CD4-positive, alpha-beta T cell treated with Interleukin-17A for 1 hour (primary cell): ENCODE measurements at places on chromosomes 2 and 18.
A peak's percentile ranks its signal among the peaks of the same experiment; 100 is the strongest.

DNA sequence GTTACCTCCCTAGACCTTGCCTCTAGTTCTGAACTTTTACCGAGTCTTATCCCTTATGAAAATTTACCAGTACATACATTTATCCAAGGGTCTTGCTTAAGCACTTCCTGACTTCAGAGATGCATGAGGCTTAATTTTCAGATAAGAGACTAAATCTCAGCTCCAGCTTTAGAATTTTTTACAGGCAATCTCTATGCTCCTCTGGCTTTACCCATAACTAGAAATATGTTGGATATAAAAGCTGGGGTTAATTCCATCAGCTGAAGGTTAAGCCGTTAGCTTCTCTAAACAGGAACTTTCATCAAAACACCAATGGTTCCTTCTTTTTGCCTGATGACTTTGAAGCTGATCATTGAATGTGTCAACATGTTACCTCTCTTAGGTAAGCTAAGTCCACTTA lies 205.1 kb downstream of the GCA start:
- DNase-seq, result no peak

GRCh38 chr18:35376742-35377695 lies at the start of gene ZNF396:
ZNF396 (minus strand) TSS chr18:35377337; CDS start chr18:35374292, 3,045 bp downstream.
- DNase-seq, result peak; percentile 72

DNA sequence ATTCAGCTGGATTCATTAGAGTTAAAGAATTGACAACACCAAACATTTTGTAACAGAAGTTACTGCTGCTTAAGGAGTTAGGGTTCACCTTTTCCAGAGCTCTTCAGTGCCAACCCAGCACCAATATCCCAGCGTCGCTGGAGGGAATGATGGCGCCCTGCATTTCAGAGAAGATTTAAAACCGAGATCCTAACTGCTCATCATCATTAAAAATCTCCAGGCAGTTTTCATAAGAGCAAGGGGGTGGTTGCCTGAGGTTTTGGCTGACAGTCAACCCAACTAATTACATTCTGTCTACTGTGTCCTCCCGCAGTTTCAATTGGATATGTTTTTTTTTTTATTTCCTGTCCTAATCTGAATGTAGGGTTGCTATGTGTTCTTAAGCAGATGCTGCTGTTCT lies 509.6 kb upstream of the TCF4 start:
- DNase-seq, result no peak

- no peak for DNase-seq
Measured at GRCh38 chr2:72000110-72000509, 147.6 kb downstream of the CYP26B1 start.

DNA sequence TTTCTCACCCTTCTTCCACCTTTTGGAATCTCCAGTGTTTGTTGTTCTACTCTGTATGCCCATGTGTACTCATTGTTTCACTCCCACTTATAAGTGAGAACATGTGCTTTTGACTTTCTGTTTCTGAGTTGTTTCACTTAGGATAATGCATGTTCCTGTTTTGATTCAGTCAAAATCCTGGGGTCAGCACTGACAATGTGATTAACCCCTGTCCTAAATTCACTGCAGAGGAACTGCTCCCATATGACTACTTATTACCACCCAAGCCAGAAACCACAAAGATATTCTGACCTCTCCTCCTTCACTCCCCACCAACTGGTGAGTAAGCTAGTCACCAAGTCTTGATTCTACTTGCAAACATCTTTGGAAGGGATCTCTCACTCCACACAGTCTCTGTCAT lies 251.4 kb upstream of the TCF4 start:
- no peak for DNase-seq

- DNase-seq, result no peak
Measured at GRCh38 chr2:10947446-10948187, 35.9 kb downstream of the KCNF1 start.

GRCh38 chr2:117686699-117687098 lies 127.8 kb upstream of the DDX18 start:
- DNase-seq, result no peak

DNA sequence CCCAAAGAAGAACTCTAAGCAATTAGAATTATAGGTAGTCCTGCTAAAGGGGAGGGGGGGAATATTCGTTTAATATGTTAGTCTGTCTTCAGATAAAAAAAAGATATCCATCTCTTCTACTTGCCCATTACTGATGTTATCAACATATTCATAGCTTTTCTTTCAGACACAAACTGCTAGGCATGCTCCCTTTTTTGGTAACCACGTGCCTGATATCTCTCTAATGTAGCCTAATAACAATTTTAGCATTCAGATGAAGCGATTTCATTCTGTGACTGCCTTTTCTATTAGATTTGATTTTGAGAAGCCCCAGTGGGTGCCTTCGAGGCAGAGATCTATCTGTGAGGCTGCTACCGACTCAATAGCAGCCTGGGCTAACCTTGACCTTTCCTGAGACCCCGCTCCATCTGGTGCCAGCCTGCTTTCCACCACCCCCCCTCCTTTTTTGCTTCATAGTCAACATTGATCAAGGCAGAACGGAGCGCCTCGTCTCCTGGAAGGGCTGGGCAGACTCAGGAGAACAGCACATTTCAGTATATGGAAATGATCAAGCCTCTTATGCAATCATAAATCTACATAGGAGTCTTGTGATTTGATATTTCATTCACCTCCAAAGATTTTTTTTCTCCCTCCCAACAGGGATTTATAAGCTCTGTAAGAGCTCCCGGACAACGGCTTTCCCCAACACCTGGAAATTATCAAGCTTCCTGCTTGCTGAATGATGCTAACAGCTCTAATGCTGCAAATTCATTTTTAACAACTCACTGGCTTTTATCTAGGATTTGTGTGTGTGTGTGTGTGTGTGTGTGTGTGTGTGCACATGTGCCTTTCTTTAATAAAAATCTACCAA lies 14.7 kb upstream of the BCL11A start:
- no peak for DNase-seq

DNA sequence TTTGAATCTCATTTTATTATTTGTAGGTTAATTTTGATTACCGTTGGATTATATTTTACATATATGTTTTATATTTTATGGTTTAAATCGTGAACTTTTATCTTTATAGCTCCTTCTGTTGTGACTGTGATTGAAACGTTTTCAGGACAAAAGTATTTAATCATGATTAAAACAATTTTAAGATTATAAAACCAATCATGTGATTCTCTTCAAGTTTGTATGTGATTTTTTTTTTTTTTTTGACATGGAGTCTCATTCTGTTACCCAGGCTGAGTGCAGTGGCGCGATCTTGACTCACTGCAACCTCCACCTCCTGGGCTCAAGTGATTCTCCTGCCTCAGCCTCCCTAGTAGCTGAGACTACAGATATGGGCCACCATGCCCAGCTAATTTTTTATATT lies 7.2 kb upstream of the RASGRP3 start:
- DNase-seq, result no peak

- DNase-seq, result no peak
Measured at GRCh38 chr2:168060986-168061750, 186.2 kb downstream of the STK39 start.

DNA sequence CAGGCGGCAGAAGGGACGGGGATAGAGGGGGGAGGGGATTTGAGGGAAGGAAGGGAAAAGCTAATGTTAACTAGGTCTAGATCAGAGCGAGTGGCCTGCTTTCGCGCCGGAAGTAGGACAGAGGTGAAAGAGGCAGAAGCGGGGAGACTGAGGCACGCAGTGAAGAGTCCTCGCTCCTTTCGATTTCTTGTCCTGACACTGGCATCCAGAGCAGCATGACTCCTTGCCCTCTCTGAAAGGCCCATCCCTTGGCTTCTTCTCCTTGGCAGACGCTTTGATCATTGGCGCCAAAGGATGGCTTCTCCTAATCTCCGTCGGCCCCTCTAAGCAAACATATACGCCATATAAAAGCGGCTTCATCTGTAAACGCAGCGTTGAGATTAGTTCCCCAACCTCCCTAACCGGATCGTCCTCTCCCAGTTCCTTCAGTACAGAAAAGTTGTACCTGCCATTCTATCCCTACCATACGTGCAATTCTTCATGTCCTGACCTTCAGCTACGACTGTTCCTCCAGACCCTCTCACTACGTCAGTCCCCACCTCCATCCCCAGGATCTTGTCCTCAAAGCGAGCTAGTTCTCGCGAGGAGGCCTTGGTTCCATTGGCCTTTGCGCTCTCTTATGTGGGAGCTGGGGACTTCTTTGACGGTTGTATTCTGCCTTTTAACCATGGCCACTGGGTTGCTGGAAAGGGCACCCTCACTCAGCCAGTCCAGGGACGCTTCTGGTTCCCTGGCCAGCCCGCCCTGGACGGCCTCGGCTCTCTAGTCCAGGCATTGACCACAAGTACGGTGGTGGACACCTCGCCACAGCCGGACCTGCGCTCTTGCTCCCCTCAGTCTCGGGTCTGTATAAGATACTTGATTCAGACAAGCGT lies 857 bp upstream of the NEUROD1 start:
- DNase-seq, result no peak

DNA sequence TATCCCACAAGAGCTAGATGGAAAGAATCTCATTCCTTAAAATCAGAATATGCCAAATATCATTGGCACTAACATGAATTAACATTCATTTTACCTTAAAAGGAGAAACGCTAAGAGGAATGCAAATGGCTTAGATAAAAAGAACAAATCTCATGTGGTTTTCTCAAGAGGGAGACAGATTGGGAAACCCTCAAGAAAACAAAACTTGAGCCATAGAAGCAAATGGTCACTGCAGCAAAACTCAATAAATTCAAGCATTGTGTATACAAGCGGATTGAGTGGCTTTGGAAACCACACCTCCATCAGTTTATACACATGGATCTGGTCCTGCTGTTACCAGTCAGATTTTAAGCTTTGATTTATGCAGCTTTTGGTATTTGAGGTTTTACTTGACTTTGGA lies 1331.8 kb upstream of the ZEB2 start:
- DNase-seq, result no peak

DNA sequence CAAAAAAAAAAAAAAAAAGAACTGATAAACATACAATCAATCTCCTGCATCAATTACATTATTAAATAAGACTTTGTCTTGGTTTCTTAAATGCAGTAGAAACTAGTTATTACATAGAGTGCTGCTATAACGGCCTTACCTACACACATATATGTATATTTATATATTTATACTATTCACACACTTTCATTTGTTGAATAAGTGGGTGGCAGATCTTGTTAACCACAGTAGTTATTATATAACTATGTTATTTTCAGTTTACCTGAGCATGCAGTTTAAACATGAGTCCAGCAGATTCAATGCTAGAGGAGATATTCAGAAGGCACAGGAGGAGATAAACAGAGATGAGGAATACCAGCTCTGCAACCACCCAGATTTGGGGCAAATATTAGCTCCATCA lies 81.5 kb upstream of the CD226 start:
- no peak for DNase-seq

DNA sequence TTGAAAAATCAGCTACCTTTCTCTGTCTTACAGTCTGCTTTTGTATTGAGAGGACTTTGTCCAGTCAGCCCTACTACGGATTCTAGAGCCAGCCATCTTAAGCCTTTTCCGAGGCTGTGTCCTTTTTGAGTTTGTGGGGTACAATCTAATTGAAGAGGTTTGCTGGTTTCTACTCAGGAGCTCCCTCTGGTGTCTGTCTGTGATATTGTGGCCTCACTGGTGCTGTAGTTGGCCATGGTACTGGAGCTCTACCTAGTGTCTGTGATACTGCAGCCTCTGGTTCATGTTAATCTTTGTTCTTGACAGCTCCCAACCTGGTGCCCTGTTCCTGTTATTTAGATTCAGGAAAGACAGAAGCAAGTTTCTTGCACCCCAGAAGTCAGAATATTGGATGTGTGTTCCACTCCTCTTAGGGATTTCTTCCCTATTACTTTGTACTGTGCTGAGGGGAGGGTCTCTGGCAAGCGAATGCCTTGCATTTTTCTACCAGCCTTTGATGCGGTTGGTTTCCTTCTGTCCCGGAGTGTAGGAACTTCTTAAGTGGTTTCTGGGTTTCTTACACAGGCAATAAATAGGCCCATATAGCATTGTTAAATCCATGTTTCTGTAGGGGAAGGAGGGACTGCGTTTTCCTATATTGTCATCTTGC lies 78.5 kb downstream of the ACSL3 start:
- DNase-seq, result peak; percentile 62

DNA sequence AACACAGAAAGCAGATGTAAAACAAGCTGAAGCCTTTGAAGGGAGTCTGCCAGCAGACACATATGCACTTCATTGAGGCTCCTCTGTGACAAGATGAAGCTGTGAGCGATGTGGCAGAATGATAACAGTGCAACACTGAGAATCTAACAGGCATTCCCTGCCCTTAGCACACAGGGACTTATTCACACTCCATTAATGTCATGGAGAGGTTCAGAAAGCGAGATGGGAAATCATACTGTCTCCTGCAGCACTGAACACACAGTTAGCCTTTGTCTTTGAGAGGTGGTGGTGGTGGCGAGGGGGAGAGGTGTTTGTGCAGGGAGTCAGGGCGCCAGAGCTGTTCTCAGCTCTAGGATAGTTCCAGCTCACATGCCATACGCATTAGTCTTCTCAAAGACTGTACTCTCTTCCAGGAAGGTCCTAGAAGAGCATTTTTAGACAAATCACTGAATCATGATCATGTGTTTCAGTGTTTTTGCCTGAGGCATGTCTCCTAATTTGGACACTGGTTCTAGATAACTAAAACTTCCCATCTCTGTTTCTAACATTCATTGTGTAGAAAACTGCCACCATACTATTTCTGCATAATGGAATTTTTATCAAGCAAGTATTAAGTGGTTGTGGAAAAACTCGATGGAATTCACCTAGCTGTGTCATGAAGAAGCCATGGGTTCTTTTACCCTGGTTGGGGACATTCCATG lies 93.5 kb upstream of the ITGB6 start:
- no peak for DNase-seq

- DNase-seq, result no peak
Measured at GRCh38 chr2:216493334-216493685, 5.3 kb upstream of the RPL37A start.

- no peak for DNase-seq
Measured at GRCh38 chr2:211879323-211879722, 659.3 kb downstream of the ERBB4 start.

GRCh38 chr2:105364436-105365139 lies 27.2 kb downstream of the C2orf49 start:
- no peak for DNase-seq

DNA sequence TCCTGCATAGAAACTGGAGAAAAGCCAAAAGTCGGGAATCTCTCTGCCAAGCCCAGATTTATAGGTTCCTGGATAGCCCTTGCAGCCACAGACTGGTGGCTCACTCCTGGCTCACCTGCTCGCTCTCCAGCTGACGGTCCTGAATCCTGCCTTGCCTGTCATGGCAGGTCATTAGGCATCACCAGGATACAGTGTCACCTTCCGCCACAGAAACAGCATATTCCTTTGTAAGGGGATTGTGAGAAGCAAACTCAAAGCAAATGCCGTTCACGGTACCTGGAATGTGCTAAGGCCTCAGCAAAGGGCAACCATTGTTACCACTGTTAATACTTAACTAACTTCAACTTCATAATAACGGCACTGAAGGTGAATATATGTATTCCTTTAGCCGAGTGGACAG lies 57.1 kb upstream of the GPR45 start:
- no peak for DNase-seq

GRCh38 chr2:217617616-217618022 lies 385.2 kb downstream of the TNS1 start:
- no peak for DNase-seq

GRCh38 chr2:108933691-108934117 lies 55.3 kb downstream of the EDAR start:
- DNase-seq, result no peak

- DNase-seq, result no peak
Measured at GRCh38 chr2:40043641-40044040, 264.6 kb upstream of the THUMPD2 start.

- DNase-seq, result no peak
Measured at GRCh38 chr2:26630669-26631360, 10.4 kb downstream of the CIB4 start.

GRCh38 chr18:6778459-6779247 lies 49.1 kb downstream of the ARHGAP28 start:
- DNase-seq, result no peak

GRCh38 chr18:34801774-34802173 lies 91.7 kb downstream of the DTNA start:
- DNase-seq, result no peak
